ENCODE measurements at places on chromosomes 12 and 14.

DNA sequence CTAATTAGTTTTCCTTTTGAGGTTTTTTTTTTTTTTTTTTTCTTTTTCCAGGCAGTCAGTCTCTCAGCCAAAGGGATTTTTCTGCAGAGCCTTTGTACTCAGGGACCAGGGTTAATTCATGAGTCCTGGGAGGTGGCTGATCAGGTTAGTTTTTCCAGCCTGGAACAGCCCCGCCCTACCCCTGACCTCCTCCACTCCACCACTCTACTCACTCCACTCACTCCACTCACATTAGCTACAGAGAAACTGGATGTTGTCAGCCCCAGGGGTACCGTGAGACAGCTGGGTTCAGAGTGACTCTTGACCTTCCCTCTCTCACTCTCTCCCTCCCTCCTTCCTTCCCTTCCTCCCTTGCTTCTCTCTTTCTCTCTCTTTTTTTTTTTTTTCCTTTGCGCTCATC, 161.0 kb downstream of the CRADD start:
- peak; percentile 53 for DNase-seq

DNA sequence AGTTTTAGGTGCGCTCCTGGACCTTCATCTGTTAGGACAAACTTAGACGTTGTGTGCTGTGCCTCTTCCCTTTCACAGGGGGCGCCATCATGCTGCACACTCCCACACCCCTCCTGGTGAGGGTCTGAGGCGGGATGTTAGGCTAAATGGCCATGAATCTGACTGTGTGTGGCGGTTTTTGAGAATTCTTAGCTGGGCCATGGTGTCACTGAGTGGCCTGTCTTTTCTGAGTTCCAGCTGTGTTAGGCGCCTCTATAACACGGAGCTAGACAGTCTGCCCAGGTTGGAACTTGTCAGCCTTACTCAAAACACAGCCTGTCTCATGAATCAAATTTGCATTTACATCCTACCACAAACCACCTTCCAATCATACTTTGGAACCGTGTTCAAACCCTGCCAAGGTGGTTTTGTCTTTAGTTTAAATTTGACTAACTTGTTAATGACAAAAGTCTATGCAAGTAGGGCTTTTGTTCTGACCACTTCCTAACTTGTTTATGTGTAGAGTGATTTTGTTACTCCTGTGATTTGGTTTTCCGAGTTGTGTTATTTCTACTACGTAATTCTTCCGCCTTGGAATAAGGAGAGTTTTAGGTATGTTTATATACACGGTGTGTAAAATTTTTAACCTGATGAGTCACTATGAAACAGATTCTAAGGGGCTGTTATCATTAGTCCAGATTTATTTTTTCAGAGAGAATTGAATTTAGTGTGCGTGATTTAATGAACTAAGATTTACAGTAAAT, 19.6 kb downstream of the ACVR1B start:
- DNase-seq = peak; percentile 39

GRCh38 chr14:106694638-106695393, 1168.4 kb downstream of the TMEM121 start:
- peak; percentile 69 for DNase-seq

DNA sequence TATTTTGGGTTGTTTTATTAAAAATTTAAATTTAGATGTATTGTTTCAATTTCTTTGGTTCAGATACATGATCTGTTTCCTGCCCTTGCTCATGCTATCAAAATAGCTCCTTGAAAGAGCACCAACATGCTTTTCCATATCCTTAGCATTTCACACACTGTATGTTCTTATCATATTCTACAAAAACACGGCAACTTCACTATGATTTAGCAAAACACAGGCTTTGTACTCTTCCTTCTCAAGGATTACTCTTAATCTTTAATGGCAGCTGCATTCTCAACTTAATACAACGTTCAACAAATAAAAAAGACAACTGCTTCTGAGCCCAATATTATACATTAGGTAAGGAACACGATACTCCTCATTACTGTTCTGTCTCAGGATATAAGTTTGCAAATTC, 2.9 kb upstream of the GLRX5 start:
- DNase-seq = no peak

DNA sequence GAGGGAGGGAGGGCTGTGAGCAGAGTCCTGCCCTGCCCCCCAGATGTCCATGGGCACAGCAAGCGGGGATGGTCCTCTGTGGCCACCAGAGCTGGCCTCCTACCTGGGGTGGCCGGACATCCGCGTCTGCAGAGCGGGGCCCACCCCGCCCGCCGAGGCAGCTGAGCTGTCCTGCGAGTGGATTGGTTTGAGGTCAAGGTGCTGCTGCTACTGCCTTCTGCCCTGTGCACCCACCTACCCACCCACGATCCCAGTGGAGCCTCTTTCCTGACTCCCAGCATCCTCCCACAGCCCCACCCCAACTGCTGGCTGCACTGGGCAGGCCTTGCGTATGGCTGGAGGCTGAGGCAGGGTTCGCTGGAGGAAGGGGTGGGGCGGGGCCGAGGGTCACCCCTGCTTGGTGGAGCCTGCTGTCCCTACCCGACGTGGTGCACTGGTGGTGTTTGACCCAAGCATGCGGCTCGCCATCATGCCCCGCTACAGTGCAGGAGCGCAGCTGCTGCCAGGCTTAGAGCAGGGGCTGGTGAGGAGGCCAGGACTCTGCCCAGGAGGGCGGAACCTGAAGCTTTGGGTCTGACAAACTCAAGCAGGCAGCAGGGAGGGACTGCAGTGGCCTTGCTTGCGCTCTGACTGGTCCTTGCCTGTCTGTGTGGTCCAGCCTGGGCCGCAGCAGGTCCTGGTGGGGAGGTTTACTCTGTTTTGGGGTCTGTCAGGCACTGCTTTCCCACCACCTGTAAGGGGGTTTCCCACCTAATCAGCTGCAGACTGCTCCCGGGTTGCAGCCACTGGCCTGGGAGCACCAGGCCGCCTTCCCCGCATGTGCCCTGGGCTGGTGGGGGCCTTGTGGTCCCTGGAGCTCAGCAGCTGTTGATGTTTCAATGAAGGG, 23.7 kb downstream of the CEP170B start:
- DNase-seq = no peak

Data from KBM-7 (cell line).